ENCODE measurements at places on chromosomes 12 and 14. TPM values are rescaled to one million over a fixed set of nuclear protein-coding genes. Genes with fewer than 3 reads are reported as not detected.

GRCh38 chr12:92341065-92341668, 195.5 kb upstream of the BTG1 start:
- DNase-seq = no peak

GRCh38 chr14:102541771-102542170, 32.2 kb upstream of the ANKRD9 start:
- no peak for DNase-seq

DNA sequence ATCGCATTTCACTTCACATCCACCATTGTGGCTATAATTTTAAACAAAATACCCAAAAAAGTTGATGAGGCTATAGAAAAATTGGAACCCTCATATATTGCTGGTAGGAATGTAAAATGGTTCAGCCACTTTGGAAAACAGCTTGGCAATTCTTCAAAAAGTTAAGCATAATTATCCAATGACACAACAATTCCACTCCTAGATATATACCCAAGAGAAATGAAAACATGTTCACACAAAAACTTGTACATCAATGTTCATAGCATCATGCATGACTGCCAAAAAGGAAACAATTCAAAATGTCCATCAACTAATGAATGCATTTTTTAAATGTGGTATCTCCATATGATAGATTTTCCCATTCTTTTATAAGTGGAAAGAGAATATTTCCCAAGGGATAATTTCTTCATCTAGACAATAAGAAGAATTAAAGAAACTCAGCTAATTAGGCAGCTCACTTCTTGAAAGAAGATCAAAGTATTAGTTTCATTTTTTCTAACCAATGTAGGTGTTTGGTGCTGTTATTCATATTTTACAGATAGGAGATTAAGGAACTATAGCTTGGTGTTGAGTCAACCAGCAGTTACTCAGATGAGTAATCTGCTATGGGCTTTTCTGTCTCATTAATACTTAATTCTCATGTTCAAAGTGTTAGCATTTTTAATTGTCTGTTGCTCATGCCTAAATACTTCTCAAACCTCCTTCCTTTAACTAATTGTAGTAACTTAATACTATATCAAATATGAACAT, 32.8 kb downstream of the YEATS4 start:
- no peak for DNase-seq

ZFP36L1 gene
- total RNA-seq = 85.6 TPM

- no peak for DNase-seq
Measured at GRCh38 chr14:81471062-81471461, 62.6 kb downstream of the SEL1L start.

TAC3 gene
- not detected for total RNA-seq

- DNase-seq = no peak
Measured at GRCh38 chr12:82434392-82434911, 76.1 kb downstream of the METTL25 start.

DEGS2 gene
- total RNA-seq = not detected

GRCh38 chr14:64899958-64900357, 14.3 kb upstream of the CHURC1 start:
- no peak for DNase-seq

DNA sequence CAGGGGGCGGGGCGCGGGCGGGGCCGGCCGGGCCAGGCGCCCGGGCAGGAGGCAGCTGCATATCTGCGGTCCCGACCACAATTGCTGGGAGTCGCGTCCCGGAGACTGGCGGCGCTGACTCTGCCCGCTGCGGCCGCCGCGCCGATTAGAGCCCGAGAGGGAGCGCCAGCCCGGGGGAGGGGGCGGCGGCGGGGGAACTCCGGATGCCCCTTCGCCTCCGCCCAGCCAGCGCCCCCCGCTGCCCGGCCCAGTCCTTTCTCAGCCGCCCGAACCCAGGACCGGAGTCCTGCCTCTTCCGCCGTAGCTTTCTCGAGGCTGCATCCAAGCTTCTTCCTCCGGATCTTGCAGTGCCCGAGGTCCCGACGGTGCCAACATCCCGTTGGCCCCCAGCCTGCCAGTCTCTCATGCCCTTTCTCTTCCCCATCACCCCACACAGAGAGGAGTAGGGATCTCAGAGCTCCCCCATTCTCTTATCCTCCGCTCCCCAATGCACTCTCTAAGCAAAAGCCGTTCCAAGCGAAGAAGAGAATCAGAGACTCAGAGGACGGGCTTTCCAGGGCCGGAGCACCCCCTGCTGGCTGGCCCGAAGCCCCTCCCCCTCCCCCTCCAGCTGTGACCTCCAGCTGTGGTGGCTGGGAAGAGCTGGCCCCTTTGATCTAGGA, 8.8 kb upstream of the SP7 start:
- DNase-seq = peak; percentile 82

DNA sequence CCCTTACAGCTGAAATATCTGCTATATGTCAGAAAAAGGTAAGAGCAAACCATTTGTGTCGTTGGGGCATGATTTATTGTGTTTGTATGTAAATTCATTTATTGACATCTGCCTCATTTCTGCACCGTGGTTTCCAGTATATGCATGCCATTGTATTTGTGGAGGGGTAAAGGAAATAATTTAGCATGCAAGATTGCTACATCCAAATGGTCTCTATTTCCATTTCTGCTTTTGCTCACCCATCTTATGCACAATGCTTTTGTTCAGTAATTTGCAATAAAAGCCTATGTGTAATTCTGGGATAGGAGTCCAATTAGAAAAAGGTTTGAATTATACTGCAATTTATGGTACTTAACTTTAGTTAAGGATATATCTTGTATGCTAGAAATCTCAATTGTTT, 101.8 kb downstream of the UNC79 start:
- DNase-seq = no peak

GRCh38 chr12:47025798-47026197, 53.6 kb upstream of the PCED1B start:
- no peak for DNase-seq

- DNase-seq = no peak
Measured at GRCh38 chr14:79513446-79513845, 697.9 kb downstream of the DIO2 start.

Data from activated CD8-positive, alpha-beta memory T cell treated with anti-CD3 and anti-CD28 coated beads, Interleukin-2, amount 10 ng/mL, durations not matched to agents 7 days and 5 days (primary cell).